ENCODE measurements at places on chromosomes 2 and 18.

DNA sequence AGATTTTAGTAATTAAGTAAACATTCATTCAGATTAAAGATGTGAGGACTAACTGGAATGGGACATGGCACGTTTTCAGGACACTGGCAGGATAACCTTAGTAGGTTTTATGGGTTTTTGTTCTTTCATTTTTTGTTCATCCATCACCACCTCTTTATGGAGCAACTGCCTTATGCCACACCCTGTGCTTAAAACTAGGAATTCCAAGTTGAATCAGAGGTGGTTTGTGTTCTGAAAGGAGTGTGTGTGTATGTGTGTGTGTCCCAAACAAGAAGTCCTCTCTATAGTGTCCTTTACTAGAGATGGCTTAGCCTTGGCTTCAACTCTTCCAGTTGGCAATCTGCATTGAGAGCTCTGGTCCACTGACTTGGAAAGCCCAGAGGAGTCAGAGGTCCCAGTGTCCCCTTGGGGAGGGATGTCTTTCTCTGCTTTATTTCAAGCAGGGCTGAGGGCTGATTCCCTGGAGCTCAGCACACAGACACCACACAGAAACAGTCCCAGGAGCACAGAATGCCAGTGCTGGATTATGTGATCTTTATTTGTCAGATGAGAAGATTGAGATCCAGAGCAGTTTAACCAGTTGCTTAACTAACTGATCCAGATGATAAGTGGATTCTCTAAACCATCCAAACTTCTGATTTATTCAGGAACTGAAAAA lies 25.2 kb downstream of the RHOB start:
- DNase-seq, result no peak

- no peak for DNase-seq
Measured at GRCh38 chr2:233063269-233063975, 3.3 kb downstream of the INPP5D start.

DNA sequence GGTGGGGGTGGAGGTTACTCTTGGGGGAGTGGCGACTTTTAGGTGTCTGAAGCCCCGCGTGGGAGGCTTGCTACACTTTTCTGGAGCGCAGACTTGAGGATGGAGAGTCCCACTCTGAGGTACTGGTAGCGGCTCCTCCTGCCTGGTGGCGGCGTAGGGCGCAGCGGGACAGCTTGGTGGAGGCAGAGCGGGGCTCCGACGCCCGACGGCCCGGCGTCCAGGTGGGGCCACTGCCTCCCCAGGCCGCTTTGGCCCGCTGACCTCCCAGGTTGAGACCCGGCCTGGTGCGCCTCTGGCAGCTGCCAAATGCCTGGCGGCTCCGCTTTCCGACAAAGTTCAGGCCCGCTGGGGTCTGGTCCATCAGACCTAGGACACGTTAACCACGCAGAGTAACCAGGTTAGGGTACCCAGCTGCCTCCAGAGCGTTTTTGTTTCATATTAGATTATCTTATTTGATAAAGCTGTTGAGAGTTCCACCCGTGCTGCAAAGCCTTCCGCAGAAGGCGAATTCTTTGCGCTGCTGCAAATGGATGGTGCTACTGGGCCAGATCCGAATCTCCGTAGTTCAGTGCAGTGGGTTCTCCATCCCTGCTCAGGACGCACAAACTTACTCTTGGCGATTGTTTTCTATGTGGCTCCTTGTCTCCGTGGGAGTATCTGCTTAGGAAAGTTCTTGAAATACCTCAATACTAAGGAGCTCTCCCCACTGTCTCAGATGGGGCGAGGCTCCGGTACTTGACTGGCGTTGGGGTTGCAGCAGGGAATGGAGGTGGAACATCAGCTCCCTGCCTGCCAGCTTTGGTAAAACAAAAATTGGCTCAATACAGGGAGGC lies 405.9 kb downstream of the XIRP2 start:
- DNase-seq, result no peak

GRCh38 chr2:28975671-28976070 lies 5.4 kb upstream of the TOGARAM2 start:
- DNase-seq, result no peak

DNA sequence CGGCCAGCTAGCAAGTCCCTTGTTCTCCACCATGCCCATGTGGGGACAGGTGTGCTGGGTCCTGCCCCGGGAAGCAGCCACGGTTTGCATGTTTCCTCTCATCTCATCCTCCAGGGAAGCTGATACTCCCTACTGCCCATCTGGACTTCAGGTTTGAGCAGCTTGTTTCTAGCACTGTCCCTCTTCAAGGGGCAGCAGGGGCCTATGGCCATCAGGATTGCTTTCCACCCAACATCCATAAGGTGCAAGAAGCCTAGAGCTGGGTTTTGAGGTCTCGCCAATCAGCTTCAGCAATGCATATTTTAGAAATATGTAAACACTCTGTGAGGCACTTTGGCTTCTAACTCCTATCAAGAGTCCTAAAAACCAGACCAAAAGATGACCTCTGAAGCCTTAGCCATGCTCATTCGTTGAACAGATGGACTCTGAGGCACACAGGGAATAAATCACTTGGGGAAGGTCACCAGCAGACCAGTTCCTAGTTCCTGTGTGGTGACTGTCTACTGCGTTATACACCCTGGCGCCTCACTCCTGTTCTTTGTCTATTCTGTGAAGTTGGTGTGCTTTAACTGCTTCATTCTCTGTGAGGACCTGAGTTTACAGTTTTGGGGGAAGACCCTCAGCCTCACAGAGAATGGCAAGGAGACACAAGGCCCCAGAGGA lies 192.6 kb upstream of the TWIST2 start:
- no peak for DNase-seq

GRCh38 chr2:236777408-236777807 lies 207.8 kb downstream of the ACKR3 start:
- no peak for DNase-seq

DNA sequence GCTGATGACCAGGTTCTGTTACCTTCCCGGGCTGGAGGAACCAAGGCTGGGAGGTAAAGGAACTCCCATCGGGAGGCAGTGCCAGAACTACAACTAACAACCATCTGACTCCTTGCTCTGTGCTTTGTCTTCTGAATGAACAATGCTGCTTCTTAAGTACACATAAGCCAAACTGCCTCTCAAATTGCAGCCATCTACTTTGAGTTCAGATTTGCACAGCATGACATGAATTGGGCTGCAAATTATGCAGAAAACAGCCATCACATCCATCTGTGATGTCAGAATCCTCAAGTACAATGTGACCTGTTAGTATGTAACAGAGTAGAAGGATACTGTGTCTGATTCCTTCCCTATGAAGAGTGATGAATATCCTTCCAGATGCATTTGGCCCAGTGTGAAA lies 290.6 kb downstream of the ZNF521 start:
- DNase-seq, result no peak

- no peak for DNase-seq
Measured at GRCh38 chr2:187509667-187510417, 44.4 kb downstream of the TFPI start.

DNA sequence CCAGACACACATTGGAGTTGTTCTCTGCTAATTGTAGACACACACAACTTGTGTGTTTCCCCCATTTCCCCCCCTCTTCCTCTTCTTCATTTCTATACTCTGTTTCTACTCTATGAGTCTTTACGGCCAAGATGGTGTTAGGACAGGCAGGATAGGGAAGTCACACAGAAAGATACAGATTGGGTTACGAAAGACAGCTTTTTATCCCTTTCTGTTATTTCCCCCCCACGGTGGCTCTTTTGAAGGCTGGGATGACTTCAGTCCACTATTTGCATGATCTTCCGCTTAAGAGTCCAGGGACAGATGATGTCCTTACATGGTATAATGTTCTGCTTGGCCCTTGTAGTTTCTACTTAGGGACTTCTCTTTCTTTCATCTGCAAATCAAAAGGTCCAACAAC lies 1.6 kb upstream of the EMILIN2 start:
- DNase-seq, result no peak

- no peak for DNase-seq
Measured at GRCh38 chr2:108145557-108146326, 94.0 kb upstream of the SULT1C3 start.

DNA sequence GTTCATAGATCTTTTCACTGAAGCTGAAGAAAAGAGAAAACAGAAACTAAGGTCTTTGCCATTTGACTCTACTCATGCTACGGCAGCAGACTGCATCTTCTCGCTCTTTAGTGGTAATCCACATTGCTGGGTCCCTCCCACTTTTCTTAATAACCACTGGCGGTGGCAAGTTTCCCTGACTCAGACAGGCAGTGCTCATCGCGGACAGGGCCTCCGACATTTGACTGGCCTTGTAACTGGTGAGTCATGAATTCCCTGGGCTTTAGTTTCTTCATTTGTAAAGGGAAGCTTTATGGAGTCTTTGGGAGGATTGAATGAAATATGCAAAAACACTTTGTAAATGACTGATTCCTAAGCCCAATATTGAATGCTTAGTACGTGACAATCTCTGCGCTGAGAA lies 238.2 kb upstream of the RBBP8 start:
- peak; percentile 63 for DNase-seq

DNA sequence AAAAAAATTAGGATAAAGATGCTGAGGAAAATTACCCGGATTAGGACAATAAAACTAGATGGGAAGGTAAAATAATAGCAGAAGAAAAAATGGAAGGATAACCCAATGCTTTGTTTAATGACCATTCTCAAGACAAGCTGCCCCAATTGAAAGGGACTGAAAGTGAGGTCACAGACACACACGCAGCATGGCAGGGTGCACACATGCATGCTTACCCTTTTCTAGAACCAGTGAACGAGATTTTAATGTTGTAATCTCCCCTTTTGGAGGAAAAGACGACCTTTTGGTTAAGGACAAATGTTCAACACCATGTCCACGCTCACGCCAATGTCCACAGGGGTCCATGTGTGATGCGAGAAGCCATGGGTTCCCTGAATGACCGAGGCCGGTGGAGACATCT lies 70.9 kb downstream of the DDX1 start:
- no peak for DNase-seq

DNA sequence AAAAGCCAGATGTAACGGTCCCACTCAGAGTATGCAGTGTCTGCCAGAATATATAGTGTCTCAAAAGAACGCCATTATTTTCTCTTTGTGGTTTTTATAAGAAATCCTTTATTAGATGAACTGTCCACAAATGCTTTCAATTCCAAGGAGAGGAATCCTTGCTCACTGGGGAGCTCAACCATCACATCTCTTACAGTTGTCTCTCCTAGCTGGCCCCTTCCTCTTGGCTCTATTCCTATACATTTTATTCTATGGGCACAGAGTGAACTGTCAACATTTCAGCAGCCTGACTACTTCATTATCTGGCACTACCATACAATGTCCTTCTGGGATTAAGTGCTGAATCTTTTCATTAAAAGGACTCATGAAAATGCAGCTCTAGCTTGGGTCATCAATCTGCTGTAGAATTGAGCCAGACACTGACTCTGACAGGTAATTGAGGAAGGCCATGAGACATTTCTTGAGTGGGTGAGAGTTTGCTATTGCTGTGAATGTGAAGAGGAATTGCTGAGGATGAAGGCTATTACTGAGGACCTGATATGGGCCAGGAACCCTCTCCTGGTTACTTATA lies 96.5 kb upstream of the THOC1 start:
- no peak for DNase-seq

GRCh38 chr2:238116298-238117198 lies 16.4 kb downstream of the ESPNL start:
- DNase-seq, result no peak

GRCh38 chr2:207897541-207898353 lies 127.6 kb downstream of the PLEKHM3 start:
- DNase-seq, result no peak

- no peak for DNase-seq
Measured at GRCh38 chr2:2919574-2920365, 457.8 kb downstream of the EIPR1 start.

GRCh38 chr2:207624185-207625013 lies 795 bp downstream of the METTL21A start:
- no peak for DNase-seq

GRCh38 chr2:191920502-191920901 lies 73.6 kb upstream of the CAVIN2 start:
- no peak for DNase-seq

DNA sequence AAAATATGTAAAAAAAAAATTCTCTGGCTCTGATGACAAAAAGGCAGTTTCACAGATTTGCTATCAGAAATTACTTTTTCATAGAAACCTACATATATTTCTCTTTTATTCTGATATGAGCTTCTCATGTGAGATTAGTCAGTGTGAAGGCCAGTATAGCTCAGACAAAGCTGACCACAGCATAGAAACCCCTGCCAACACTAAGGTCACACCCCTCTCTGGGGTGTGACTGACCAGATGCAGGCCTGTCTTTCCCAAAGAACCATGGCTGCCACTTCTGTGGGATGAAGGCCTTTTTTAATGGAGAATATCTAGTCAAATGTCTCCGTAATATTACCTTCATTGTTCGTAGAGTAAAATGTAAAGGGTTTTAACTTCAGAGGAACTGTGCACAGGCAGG lies 330.3 kb upstream of the KCNJ3 start:
- no peak for DNase-seq

GRCh38 chr2:33497221-33497650 lies 20.8 kb downstream of the RASGRP3 start:
- no peak for DNase-seq
